Cardiac fibroblast (primary cell): ENCODE measurements at places on chromosomes 11 and 22.

DNA sequence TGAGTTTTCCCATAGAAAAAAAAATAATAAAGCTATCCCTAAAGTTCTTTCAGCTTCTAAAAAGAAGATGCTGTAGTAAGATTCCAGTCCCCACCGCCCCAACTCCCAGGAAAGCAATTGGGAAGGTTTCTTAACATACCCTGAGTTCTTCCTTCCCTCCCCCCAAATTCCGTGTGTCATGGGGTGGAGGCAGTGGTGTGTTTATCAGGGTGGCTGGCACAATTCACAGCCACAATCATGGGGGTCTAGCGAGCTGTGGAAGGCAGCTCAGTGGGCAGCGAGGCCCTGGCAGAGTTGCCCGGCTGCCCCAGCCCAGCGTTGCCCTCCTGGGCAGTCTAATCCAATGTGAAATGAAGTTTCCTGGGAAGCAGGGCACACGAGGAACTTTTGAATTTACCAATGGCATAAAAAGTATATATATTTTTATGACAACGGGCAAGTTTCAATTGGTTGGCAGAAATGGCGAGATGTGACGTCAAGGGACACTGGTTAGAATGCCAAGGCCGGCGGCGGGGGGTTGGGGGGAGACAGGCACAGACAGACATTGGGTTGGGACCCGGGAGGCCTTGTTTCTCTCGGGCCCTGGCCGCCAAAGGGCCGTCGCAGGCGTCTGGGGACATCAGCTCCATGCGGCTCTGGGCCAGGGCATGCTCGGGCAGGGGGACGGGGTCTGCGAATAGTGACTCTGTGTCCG, 80.7 kb upstream of the PPARA start:
- peak; percentile 96 for DNase-seq

DNA sequence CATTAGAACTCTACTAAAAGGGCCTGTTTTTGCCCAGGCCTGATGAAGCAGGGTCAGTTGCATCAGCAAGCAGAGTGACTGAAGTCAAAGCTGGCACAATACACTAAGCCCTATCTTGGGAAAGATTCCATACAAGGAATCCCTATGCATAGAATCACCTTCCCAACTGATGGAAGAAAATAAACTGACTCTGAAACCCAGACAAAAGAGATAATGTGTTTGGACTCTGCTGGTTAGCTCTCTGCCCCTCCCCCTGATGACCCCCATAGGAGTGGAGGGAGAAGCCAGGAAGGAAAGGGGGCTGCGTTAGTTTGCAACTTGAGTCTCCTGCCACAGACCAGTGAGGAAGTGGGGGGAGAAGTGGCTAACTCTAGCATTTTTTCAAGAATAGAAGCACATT, 32.9 kb downstream of the GALNT18 start:
- DNase-seq = no peak

GRCh38 chr11:110027627-110028371, 65.4 kb upstream of the ZC3H12C start:
- no peak for DNase-seq

GRCh38 chr11:13119361-13119760, 110.2 kb downstream of the RASSF10 start:
- no peak for DNase-seq

DNA sequence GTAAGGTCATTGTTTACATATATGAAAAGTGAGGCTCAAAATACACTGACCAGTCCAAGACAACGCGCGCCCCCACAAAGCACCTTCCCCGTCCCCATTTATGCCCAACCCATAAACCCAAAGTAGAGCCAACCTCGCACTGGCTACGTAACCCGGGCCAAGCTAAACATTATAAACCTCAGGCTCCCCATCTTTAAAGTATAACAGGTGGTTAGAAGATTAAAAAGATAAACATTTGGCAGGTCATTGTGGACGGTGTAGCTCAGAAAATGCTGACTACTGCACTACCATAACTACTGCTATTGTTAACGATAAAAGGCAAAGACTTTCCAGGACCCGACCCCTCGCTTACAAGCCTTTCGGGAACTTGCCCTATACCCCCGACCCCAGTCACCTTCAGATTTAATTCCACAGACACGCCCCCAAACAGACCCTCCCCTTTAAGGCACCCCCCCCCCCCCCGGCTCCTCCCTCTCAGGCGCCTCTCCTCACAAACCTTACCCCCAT, 470 bp downstream of the NUMA1 start:
- DNase-seq = no peak

DNA sequence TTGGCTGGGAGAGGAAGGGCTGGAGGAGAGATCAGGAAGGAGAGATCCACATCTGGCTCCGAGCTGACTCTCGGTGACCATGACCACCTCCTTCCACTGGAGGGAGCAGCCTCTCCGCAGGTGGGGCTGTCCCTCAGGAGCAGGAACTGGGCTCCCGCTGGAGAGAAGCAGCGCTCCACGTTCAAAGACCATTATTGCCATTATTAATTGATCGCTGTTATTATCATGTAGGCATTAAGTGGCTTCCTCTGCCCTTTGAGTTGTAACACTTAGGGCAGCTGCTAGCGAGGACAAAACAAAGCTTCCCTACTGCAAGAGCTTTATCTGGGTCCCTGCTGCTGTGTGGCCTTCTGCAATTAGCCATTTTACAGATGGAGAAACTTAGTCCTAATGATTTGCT, 251.9 kb downstream of the ST3GAL4 start:
- peak; percentile 54 for DNase-seq

GRCh38 chr11:85845124-85845631, 10.0 kb upstream of the CCDC83 start:
- peak; percentile 43 for DNase-seq

DNA sequence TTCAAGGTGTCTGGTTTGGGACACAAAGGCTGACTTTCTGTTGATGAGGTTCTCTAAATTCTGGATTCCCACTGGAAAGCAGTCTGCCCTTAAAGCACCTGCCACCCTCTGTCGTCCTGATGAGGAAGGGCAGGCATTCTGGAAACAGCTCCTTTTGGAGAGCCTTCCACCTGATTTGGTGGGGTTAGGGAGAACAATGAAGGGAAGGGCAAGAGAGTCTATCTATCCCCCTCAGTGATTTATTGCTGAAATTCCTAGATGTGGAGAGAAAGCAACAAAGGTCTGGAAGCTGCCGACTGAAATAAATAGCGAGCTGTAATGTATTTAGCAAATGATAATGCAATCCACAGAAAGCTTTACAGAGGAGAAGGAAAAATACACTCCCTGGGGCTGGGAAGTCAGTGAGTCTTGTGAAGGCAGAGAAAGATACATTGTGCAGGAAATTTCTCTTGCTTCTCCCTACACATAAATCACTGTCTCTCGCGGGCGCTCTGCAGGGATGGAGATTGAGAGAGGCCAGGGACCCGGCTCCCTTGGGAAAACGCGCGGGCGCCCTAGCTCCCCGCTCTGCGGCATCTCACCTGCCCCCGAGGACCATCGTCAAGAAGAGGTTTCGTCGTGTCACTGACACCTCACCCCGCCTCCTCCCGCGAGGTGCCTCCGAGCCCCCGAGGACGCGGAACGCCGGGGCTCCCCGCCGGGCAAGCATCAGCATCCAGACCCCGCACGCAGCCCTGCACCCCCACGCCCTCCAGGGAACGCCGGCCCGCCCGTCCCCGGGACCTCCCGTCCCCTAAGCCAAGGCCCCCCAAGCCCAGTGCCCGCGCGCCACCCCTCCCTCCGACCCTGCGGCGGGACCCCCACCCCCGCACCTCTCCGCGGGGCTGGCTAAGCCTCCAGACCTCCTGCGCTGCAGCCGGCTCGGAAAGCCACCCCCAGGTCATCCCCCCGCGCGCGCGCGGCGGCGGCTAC, 673 bp downstream of the CDON start:
- peak; percentile 36 for DNase-seq

- DNase-seq = no peak
Observed at GRCh38 chr11:84381666-84382065, 1095.5 kb upstream of the CCDC90B start.

- no peak for DNase-seq
Observed at GRCh38 chr22:46853191-46853590, 90.7 kb downstream of the TBC1D22A start.

GRCh38 chr11:35373284-35373933, 45.9 kb downstream of the SLC1A2 start:
- no peak for DNase-seq

GRCh38 chr11:124600621-124601320, 10.5 kb upstream of the PANX3 start:
- DNase-seq = no peak

- DNase-seq = no peak
Observed at GRCh38 chr11:22787055-22787454, 42.5 kb downstream of the SVIP start.

DNA sequence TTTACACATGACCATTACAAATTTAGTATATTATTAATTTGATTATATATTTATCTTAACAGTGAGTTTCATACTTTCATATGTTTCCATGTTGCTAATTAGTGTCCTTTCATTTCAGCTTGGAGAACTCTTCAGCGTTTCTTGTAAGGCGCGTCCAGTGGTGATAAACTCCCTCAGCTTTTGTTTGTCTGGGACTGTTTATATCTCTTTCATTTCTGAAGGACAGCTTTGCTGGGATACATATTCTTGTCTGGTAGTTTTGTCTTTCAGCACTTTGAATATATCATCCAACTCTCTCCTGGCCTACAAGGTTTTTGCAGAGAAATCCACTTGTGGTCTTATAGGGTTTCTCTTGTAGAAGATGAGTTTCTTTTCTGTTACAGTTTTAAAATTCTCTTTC, 12.4 kb downstream of the BIRC2 start:
- no peak for DNase-seq

GRCh38 chr11:20125927-20126326, 34.3 kb downstream of the DBX1 start:
- peak; percentile 72 for DNase-seq

DNA sequence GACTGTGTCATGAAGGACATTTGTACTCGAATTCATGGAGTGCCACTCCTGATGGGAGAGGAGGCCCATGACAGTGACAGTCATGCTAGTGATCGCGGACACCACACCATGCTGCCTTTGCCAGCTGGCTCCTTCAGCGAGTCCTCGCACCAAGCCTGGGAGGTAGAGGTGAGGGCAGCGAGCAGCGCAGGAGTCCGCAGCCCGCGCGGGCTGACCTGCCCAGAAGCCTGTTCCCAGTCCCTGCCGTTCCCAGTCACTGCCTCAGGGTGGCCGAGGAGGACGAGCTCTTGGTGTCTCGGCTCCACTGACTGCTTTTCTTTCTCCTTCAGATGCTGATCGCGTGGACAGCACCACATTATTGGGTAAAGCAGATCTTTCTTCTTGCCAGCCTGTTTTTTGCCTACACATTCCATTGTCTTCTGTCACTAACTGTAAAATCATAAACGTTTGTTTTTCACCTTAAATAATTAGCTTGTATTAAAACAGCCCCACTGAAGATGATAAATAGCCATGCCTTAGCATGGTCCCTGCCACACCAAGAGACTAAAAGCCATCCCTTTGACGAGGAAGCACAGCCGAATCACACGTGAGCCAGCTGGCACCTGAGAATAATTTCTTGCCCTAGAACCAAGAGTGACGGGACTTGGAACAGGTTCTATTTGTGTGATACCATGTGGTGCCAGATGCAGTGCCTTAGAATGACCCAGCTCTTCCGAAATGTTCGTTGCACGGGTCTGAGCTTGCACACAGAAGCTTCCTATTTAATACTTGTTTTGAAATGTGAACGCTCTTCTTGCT, 25.5 kb downstream of the FAM118A start:
- no peak for DNase-seq

DNA sequence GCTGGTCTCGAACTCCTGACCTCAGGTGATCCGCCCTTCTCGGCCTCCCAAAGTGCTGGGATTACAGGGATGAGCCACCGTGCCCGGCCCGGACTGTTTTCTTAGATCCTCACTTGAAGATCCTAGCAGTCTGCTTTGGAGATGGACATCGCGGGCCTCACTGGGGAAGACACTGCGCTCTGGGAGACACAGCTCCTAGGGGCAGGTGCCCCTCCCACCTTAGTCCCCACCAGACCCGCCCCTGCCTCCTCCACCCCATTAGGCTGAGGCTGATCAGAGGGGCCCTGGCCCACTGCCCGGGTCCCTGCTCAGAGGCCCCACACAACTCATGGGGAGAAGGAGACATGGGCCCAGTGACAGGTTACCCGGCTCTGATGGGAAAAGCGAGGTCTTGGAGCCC, 11.3 kb upstream of the LTO1 start:
- no peak for DNase-seq
